Putamen (tissue), 1 donor: ENCODE measurements at places on chromosomes 7 and 10.

GRCh38 chr7:2952316-2952715 is 91.4 kb downstream of the CARD11 start:
- no peak for DNase-seq

GRCh38 chr10:43930777-43931176 is 282.1 kb upstream of the ZNF32 start:
- no peak for DNase-seq

GRCh38 chr10:48287417-48288391 is 13.2 kb upstream of the FRMPD2 start:
- DNase-seq, result peak; percentile 78

GRCh38 chr10:102649797-102650654 is 5.7 kb downstream of the TRIM8 start:
- DNase-seq, result no peak

DNA sequence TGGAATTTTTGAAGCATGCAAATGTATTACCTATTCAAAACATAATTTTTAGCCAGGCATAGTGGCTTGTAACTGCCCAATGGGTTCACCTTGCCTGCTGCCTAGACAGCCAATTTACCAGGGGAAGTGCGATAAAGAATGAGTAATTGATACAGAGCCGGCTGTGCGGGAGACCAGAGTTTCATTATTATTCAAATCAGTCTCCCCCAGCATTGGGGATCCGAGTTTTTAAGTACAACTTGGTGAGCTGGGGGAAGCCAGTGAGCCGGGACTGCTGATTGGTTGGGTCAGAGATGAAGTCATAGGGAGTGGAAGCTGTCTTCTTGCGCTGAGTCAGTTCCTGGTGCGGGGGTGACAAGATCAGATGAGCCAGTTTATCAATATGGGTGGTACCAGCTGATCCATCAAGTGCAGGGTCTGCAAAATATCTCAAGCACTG is 29.1 kb upstream of the NRBF2 start:
- no peak for DNase-seq

DNA sequence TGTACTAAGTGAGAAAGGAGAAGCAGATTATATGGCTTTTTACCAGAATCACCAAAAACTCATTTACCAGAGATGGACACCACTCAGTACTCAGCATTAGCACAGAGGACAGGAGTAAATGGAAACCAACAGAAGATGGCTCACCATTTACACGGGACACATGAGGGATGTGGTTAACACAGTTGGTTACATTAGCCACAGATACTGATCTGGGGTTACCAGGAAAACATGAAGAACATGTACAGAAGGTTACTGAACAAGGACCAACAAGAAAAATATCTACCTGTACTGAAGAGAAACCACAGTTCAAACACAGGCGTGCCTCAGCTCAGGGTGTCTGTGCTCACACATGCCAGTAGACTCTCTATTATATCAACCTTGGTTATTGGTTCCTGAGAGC is 1285.8 kb upstream of the SORCS1 start:
- no peak for DNase-seq
